ENCODE measurements at places on chromosomes 6 and 20.

- no peak for DNase-seq
Observed at GRCh38 chr6:84222426-84222825, 5.0 kb downstream of the CEP162 start.

- no peak for DNase-seq
Observed at GRCh38 chr6:106623039-106623438, 6.3 kb downstream of the RTN4IP1 start.

GRCh38 chr6:104522533-104522932 lies 337.2 kb downstream of the HACE1 start:
- no peak for DNase-seq

DNA sequence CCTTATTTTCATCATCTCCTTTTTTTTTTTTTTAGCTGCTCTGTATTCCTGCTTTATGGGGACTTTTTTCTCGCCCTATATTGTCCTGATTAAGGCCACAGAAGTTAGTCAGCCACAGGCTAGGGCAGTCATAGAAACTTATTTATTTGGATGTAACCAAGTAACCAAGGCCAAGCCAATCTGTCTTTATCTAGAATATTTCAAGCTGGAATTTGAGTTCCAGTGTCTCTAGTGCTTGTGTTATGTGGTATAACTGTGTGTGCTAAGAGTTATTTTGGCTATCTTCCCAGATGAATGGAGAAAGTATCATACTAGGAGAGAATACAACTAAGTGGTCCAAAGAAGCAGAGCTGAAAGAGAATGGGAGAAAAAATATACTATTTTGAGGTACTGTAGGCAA lies 751.5 kb downstream of the CBLN4 start:
- no peak for DNase-seq

GRCh38 chr6:145071836-145072235 lies 663.5 kb downstream of the EPM2A start:
- DNase-seq: no peak

GRCh38 chr6:140445474-140446004 lies 1071.1 kb upstream of the CITED2 start:
- no peak for DNase-seq

DNA sequence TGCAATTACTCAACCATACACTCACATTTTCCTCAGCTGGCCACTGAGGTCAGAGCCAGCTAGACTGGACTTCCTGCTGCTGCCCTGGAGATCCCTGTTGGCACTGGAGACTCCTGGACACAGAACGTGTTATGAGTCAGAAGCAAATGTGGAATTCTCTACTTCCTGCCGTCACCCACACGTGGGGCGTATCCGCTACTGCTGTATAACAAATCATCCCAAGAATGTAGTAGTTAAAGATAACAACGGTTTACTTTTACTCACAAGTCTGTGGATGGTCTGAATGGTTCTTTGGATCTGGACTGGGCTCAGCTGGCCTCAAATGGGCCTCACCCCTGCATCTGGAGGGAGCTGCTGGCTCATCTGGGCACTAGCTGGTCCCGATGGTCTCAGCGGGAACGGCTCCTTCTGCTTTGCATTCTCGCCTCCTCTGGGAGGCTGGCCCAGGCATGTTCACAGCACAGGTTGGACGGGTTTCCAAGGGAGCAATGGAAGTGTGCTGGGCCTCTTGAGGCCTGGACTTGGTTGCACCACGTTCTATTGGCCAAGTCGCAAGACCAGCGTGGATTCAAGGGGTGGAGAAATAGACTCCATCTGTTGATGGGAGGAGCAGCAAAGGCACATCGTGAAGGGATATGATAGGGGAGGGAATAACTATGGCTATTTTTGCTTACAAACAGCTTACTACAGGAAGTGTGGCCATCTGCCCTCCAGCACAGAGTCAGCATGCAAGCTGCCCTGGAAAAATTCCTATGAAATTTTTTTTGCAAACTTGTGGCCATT lies 118.5 kb downstream of the SNX5 start:
- DNase-seq: no peak

DNA sequence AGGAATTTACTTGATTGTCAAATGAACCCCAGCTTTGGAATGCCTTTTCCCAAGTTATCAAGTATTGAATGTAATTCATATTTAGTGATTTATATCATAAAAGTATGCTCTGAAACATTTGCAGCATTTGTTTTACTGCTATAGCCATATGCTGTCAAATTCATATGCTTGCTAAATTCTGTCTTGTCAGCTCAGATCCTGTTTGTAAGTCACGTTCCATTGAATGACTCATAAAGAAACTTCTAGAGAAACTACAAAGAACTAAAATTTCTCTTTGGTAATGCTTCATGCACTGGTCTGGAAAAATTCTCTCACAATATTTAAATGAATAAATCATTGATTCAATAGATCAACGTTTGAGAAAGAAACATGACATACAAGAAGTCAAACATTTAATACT lies 445.9 kb downstream of the PHF3 start:
- no peak for DNase-seq

GRCh38 chr20:59429396-59429795 lies 129.0 kb downstream of the EDN3 start:
- no peak for DNase-seq
